WTC11 (cell line): ENCODE measurements at places on chromosomes 3 and 15.

DNA sequence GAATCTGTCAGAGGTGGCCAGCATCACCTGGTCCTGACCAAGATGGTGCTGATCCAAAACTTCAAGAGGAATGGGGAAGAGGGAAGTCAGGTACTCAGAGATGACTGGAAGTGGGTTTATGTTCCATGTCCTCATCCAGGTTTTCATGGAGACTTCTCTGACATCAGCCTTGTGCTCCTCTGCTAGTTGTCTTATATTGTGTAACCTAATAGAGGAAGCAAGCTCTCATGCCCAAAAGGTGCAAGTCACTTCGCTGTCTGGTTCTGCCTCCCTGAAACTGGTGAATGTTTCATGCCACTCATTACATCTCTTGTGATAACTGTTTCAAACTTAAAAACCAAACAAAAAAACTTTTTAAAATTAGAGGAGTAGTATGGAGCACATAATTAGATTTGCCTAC, 127.2 kb upstream of the MANF start:
- DNase-seq, result no peak

DNA sequence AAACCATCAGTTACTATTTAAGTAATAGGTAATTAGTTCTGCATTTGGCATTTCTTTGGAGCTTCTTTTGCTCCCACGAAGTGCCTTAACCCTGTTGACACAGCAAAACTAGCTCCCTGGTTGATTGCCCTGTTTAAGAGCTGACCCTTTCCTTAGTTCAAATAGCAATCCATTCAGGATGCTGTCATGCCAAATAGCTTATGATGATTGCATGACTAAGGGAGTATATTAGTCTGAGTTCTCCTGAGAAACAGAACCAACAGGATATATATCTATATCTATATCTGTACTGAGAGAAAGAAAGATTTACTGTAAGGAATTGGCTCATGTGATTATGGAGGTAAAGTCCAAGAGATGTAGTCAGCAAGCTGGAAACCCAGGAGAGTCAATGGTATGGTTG, 50.3 kb upstream of the SPRED1 start:
- DNase-seq, result no peak

- no peak for DNase-seq
Measured at GRCh38 chr3:73349657-73350056, 275.1 kb downstream of the PDZRN3 start.

- DNase-seq, result no peak
Measured at GRCh38 chr15:64324165-64324877, 31.7 kb downstream of the CSNK1G1 start.

DNA sequence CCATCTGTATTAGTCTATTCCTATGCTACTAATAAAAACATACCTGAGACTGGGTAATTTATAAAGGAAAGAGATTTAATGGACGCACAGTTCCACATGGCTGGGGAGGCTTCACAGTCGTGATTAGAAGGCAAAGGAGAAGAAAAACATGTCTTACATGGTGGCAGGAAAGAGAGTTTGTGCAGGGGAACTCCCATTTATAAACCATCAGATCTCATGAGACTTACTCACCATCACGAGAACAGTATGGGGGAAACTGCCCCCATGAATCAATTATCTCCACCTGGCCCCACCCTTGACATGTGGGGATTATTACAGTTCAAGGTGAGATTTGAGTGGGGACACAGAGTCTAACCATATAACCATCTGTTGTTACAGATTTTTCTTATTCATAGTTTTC, 42.1 kb upstream of the MB21D2 start:
- DNase-seq, result no peak

- DNase-seq, result no peak
Measured at GRCh38 chr15:74333662-74334061, 33.8 kb downstream of the CYP11A1 start.

DNA sequence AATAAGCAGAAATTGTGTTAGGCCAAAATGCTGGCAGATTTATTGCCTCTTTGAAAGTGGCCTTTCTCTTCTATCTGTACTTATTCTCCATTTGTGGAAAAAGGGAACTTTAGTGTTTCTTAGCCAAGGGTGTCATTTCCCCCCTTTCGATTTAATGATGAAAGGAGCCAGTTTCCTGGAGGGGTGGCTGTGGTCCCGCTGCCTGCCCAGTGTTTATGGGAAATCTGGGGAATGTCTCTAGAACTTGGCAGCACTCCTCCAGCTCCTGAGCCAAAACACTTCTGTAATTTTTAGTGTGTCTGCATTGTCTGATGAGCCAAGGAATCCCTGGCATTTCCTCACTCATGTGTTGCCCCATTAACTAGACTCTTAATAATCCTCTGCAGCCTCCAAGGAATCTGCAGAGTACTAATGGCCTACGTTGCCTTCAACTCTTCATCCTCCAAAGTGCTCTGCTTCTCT, 448.8 kb downstream of the GRM7 start:
- DNase-seq, result no peak

DNA sequence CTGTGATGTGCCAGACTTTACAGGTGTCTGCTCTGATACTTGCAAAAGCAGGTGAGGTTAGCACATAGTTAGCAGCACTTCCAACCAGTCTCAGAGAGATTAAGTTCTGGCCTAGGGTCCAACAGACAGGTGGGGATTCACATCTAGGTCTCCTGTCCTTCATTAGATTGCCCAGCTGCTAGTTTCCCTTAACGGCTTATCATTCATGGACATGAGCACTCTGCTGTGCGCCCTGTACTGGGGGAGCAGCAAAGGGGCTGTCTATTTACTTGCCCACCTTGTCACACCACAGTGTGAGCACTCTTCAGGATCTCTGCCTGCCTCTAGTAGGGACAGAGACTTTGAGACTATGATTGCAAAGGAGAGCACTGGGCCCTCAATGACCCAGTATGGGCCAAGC, 8.7 kb downstream of the SPSB4 start:
- DNase-seq, result no peak

- DNase-seq, result no peak
Measured at GRCh38 chr3:29972320-29972993, 633.9 kb upstream of the TGFBR2 start.

DNA sequence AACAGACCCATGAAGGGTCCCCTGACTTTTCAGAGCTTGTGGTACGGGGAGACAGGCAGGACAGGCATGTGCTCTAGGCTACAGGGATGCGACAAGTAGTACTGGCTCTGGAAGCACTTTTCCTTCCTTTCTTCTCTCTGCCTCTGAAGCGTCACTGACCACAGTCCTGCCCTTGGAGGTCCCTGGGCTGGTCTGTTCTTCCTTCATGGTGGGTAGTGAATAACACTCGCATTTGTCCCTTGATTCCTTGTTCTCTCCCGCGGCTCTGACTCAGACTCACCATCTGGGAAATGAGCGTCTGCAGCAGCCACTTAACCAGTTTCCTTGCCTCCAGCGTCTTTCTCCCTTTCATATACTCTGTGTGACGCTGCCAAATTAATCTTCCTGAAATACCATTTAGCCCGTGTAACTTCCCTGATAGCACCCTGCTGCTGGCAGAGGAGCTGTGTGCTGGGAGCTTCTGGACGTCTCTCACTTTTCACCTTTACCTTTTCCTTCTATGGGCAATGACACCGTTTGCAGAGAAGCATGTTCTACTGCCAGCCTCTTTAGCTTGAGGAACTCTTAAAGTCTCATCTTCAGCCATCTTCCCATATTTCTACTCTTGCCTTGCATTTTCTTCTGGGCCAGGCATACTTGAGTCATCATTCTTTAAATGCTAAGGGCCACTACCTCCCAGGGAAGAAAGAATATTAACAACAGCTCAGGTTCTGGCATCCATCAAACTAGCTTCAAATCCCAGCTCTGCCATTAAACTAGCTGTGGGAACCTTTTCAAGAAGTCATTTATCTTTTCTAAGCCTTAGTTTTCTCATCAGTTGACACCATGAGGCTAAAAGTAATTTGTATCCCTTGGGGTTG, 33.6 kb downstream of the TMEM45A start:
- no peak for DNase-seq

GRCh38 chr3:195020921-195021320, 250.0 kb downstream of the XXYLT1 start:
- DNase-seq, result no peak

- peak; percentile 80 for DNase-seq
Measured at GRCh38 chr3:13308380-13308801, 111.7 kb downstream of the NUP210 start.

DNA sequence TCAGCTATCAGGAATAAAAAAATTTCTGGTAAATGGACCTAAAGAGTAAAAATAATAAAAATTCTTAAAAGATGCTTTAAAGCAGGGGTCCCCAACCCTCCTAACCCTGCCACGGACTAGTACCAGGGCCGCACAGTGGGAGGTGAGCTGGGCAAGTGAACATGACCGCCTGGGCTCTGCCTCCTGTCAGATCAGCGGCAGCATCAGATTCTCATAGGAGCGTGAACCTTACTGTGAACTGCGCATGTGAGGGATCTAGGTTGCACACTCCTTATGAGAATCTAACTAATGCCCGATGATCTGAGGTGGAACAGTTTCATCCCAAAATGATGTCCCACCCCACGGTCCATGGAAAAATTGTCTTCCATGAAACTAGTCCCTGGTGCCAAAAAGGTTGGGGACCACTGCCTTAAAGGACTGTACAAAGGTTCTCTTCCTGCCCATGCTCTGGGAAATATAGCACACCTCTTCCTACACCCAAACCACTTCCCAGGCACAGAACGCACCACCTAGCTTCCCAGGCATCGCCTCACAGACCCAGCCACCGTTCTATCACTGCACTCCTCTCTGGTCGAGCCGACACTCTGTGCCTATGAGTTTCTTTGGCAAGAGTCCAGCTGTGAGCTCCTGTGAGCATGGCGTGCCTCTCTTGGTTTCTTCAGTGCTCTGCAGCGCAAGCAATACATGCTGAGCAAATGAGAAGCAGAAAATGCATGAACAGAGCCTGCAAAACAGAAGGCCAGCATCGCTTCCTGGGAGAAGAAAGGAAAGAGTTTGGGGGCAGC, 104.9 kb downstream of the OCA2 start:
- DNase-seq, result no peak

GRCh38 chr3:129606636-129607390, at the start of gene PLXND1:
Gene PLXND1 (minus strand): TSS chr3:129606676. CDS start chr3:129606639, 37 bp downstream.
- DNase-seq, result peak; percentile 63

- DNase-seq, result no peak
Measured at GRCh38 chr15:41562244-41562643, 3.2 kb downstream of the TYRO3 start.

- peak; percentile 28 for DNase-seq
Measured at GRCh38 chr15:31024330-31024729, 32.9 kb upstream of the MTMR10 start.

GRCh38 chr3:11431319-11431718, 159.1 kb downstream of the ATG7 start:
- DNase-seq, result no peak

GRCh38 chr3:197302033-197302432, 3.6 kb upstream of the DLG1 start:
- DNase-seq, result no peak

DNA sequence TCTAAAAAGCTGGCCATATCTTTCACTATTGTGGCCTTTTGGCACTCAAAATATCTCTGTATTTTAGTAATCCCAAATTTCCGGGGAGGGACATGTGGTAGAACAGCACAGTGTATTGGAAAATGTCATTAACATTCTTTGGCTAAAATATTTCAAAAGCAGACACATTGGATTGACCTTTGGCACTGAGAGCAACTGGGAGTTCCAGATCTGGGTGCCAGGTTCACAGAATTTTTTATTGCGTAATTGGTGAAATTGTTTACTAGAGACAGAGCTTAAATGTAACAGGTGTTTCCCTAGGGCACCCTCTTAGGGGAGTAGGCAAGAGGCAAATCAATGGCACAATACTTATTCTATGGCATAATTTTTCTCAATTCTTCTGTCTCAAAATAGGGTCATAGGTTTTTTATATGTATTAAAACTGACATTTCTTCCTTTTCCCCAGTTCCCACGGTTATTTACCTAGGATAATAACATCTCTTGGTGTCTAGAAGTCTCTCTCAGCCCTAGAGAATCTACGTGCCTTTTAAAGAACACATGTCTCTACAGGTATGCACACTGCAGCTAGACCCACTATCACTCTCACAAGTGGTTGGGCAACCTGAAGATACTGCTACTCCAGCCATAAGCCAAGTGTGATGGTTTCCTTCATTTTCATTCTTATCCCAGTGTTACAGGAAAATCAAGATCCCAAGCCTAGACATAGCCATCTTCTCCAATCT, 10.6 kb downstream of the RBMS3 start:
- no peak for DNase-seq

- DNase-seq, result no peak
Measured at GRCh38 chr3:128703561-128703960, 22.4 kb upstream of the RAB7A start.

- DNase-seq, result no peak
Measured at GRCh38 chr3:186594591-186595113, 18.2 kb upstream of the AHSG start.

DNA sequence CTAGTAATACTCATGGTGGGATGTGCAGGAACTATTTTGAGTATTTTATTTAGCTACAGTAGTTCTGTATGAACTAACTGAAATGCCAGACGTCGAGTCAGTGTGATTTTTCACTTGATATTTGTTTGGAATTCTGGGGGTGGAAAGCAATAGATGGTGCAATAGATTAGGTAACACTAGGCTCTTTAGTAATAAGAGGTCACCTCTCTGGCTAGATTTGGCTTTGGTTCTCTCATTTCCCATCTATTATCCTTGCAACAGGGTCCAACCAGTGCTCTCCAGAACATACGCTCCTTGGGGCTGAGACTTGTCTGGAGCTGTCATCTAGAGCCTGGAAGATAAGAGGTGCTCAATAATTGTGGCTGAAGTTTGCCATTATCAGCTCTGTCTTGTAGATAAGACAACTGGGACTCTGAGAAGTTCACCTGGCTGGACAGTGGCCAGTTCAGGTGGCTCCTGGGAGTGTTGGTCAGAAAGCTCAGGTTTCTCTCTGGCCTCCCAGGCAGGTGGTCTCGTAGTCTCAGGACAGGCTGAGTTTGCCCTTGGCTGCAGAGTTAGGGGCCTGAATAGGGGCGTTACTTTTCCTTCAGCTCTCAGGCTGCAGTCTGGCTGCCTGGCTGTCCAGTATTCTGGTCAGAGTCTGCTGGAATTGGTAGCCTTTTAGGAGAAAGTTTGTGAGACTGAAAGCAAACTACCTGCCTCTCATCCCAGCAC, 277.5 kb upstream of the RGMA start:
- DNase-seq, result peak; percentile 23

DNA sequence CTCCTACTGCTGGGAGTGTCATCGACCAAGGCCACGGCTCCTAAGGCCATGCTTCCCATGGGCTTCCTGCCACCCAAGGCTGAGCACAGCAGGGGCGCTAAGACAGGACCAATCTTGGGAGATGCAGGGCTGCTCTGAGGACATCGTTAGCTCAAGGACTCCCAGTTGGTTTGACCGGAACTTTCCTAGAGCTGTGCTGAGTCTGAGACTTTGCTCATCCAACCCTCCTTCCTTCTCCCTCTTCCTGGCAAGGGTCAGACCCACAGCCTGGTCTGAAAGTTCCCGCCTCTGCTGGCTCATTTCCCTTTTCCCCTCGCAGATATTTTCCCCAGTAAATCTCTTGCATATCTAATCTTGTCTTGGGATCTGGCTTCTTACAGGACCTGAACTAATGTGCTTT, 57.2 kb downstream of the EPHB3 start:
- no peak for DNase-seq

GRCh38 chr3:10547841-10548783, 42.7 kb upstream of the ATP2B2 start:
- no peak for DNase-seq

GRCh38 chr3:146091397-146091796, 69.6 kb downstream of the PLOD2 start:
- no peak for DNase-seq

- DNase-seq, result no peak
Measured at GRCh38 chr3:170768334-170768801, 101.6 kb downstream of the RPL22L1 start.

- DNase-seq, result no peak
Measured at GRCh38 chr3:38473229-38473628, 19.5 kb downstream of the ACVR2B start.
